ENCODE measurements at places on chromosomes 11 and 22.

- no peak for DNase-seq
These were observed 100.2 kb downstream of the TBC1D22A start for GRCh38 chr22:46862418-46863324.

DNA sequence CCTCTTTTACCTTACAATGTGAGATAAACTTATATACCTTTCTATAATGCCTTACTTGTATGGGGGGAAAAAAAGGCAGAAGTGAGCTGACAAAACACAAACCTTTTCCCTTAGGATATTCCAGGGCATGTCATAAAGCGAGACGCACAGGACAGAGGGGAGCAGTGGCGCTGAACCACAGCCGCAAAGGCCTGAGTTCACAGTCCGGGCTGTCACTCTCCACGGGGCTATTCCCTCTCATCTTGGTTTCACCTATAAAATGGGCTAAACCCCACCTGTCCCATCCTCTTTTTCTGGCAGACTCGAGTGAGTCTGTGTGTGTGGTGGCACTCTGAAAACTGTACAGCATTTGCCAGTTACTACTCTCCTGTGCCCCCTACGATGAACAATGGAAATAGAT lies 14.4 kb upstream of the FXYD2 start:
- DNase-seq, result no peak

DNA sequence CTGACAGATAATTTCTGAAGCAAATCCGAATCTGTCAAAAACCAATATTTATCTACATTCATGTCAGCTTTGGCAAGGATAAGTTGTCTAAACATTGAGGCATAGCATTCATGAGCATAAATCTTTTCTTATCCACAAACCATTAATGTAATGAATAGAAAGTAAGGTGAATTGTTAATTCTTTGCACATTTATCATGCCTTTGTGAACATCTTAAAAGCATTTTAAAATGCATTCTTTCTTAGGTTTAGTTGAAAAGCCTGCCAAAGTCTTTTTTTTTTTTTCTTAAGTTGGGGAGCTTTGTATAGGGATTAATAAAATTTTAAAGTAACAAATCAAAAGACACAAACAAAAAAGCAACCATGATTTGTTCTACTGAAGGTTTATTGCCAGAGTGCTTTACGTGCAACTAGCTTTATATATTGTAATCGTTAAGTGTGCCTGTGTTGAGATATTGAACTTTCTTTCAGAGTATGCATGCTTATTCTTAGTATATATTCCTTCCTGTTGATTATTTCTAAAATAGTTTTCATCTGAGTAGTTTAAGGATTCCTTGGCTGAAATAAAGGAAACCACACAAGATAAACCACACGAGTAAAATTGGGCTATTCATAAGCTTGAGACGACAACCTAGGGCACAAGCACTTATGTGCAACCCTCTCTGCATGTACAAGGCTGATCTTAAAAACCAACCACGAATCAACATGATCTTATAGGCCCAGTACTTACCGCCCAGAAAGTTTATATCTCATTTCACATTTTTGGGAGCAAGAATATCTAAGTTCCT lies 1110.9 kb upstream of the CNTN5 start:
- no peak for DNase-seq

GRCh38 chr22:17095538-17095937 lies 10.7 kb downstream of the IL17RA start:
- no peak for DNase-seq

DNA sequence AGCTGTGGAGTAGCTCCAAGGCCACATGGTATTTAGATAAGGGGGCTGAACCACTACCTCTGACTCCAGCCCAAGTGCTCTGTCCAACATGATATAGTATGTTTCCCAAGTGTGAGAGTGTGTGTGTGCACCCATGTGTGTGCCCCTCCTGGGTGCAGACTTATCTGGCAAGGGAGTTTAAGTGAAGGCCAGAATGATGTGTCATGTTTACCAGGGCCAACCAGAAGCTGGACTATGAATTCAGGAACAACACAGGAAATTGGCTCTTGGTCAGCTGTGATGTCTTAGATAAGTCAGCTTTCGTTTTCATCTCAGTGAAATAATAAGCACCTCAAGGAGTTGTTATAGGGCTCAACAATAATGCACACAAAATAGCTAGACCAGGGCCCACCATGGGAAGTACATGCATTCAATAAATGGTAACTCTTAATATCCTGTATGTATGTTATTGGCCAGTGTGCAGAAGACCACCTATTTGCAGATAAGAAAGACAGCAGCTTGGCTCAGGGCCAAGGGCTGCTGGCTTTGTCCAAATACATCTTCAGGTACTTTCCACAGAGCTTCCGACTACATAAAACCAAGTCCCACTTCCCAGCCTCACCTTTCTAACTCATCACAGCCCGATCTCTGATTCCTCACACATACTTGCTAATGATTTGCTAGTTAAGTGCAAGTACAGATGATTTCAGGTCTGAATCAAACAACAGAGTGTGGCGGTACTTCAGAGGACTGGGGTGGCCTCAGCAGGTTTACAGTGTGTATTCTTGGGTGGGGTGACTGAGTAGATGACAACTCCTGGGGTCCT lies 120.9 kb downstream of the ME3 start:
- DNase-seq, result no peak

DNA sequence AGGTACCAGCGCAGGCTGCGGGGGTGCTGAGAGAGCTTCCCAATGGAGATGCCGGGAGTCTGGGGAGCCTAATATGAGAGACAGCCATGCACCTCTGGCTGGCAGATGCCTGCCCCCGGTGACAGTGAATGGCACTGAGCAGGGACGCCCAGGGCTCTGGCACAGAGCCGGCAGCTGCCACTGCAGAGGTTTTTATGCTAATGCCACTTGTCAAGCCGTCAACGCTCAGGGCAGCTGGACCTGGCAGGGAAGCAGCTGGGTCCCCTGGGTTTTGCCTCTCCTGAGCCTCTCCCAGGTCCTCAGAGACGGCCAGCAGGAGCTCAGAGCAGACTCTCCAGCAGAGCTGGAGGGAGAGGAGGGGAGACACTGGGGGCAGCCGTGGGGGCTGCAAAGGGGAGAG lies 573.6 kb downstream of the BUD13 start:
- DNase-seq, result no peak
